MV-4-11 (cell line): ENCODE measurements at places on chromosomes 12 and 14.

DNA sequence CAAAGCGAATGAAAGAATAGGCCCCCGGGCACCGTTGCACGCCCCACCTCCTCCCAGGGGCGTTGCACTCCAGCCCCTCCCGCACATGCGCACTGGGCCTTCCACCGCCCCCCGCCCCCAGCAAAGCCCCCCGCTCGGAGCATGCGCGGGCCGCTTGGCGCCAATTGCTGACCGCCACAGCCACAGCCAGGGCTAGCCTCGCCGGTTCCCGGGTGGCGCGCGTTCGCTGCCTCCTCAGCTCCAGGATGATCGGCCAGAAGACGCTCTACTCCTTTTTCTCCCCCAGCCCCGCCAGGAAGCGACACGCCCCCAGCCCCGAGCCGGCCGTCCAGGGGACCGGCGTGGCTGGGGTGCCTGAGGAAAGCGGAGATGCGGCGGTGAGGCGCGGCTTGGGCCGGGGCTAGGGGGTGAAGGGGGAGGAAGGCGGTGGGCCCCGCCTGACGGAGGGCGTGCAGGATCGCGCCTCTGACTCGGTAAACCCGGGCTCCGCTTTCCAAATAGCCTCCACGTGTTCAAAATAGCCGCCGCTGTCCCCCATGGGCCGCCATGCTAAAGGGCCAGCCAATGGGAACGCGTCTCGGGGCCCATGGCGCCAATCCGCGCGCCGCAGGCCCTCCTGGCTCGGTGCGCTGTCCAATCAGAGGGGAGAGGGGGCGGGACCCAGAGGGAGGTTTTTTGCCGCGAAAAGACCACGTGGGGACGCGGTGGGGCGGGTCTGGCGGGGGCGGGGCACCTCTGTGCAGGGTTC lies at the start of gene UNG:
Gene UNG, plus strand, starts transcription at position 163 of the 748 bp plus-strand sequence. Its CDS starts 83 bp downstream, at position 246.
- DNase-seq = peak; percentile 91

- no peak for DNase-seq
Measured at GRCh38 chr14:30339311-30339901, 219.6 kb upstream of the G2E3 start.

- DNase-seq = peak; percentile 45
Measured at GRCh38 chr12:26651566-26652188, 181.3 kb downstream of the ITPR2 start.

GRCh38 chr14:103537175-103537990 lies 8.4 kb downstream of the TRMT61A start:
- no peak for DNase-seq

GRCh38 chr14:34012978-34013720 lies 62.3 kb upstream of the EGLN3 start:
- peak; percentile 97 for DNase-seq

DNA sequence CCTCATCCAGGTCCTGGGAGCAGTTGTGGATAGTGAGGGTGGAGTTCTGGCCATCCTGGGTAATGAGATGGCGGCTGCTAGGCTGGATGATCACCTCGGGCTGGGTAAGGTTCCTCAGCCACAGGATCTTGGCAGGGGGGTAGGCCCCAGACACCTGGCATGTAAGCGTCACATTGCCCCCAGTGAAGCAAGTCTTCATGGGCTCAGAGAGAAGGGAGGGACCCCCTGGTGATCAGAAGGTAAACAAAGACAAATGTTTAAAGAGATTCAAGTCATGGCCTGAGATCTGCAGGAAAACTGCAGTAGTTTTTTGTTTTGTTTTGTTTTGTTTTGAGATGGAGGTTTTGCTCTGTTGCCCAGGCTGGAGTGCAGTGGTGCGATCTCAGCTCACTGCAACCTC lies 12.8 kb upstream of the WSB2 start:
- no peak for DNase-seq

- DNase-seq = no peak
Measured at GRCh38 chr14:33642691-33643244, 308.1 kb downstream of the EGLN3 start.

- no peak for DNase-seq
Measured at GRCh38 chr12:115249671-115250278, 565.8 kb upstream of the TBX3 start.

DNA sequence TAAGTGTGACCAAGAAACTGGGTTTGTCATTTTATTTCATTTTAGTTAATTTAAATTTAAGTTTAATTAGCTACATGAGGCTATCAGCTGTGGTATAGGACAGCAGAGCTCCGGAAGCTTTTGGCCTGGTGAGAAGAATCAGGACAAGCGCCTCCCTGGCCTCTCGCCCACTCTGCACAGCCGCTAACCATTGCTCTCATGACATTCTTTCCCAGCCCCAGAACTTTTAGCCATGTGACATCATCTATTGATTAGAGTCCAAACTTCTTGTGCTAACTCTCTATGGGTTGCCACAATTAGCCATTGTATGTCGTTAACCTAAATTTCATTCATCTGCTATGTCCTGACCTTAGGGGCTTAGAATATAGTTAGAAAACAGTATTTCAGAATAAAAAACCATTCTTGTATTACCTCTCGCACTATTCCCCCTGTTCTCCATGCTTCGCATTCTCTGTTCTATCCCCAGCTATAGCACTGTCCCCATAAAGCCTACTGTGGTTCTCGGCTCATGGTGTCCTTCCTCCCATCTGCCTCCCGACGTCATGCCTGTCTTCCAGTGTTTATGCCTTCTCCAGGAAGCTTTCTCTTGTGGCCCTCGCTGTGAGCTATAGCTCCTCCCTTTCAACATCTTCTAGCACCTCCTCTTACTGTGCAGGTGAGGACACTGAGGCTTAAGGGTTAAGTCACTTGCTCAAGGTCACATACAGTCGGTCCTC lies 23.5 kb downstream of the SSH1 start:
- DNase-seq = no peak

GRCh38 chr14:91070572-91070971 lies 10.1 kb upstream of the RPS6KA5 start:
- DNase-seq = no peak

DNA sequence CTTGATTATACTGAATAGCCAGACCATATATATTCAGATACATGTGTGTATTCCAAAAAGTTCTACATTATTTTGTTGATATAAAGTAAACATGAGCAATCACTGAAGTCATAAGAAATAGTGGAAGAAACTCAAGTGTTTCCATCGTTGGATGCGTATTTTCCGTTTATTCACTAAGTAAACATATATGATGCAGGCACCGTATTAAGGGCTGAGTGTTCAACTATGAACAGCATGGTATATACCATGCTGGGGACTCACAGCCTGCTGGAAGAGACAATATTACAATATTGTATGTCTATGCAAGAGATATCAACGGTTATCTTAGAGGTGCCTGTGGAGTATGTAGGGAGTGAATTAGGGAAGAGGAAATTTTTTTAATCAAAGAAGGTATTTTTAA lies 1.2 kb downstream of the PYROXD1 start:
- no peak for DNase-seq
